Glomerular endothelial cell (primary cell): ENCODE measurements at places on chromosomes 7 and 10. TPM values are rescaled to one million over a fixed set of nuclear protein-coding genes. Genes with fewer than 3 reads are reported as not detected.

DNA sequence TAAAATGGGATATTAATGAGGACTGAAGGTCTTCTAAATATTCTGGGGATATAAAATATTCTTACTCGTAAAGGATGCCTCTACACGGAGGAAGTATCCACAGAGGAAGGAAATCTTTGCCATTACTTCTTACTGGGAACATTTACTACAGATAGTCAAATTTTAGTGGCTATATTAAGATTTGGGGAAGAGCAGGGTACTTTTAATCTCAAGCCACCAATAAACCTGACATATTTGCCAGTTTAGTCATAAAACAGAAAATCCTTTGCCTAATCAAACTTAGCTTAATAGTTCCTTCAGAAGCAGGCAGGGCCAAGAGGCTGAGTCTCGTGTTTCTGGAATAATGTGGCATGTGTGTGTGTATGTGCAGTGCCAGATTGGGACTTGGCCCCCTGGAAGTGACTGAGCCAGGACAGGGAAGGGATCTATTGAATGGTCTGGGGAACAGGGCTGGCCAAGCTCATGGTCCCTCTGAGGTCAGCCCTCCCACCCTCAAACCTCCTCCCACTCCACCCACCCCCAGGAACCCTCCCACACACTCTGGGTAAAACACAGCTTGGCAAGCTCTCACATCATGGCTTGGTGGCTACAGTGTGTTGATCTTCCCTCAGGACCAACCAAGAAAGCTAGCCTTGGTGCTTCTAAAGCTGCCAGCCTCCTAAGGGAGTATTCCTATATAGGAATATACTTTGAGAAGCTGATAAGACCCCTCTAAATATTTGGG, 1.6 kb upstream of the PIK3CG start:
- DNase-seq: no peak

DNA sequence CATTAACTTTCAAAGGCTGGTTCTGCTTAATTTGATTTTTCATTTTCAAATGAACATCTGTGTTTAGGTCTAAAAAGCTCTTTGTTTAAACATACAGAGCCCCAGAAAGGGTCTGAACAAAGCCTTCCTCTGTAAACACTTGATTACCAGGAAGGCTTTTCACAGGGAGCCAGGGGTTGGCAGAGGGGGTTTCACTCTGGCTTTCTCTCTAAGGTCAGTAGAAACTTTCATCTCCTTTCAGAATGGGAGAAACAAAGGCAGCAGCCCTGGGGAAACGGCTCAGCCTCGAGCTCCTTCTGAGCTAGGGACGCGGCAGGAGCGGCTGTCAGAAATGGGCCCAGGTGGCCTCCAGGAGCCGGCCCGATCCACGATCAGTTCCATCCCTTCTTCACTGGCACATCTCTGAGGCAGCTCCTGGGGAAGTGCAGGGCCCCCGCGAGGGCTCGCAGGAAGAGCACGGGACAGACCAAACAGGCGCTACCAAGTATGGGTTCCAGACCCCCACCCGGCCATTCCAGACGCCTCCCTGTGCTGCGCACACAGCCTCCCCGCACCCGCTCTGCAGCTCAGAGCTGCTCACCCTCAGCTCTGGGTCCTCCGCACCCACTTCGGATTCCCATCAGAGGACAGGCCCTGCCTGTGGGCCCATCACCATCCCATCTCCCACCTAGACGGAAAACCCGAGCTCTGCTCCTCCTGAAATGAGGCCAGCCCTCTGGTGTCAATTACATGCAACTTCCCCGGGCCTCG, 124.1 kb downstream of the MAD1L1 start:
- DNase-seq: no peak

GRCh38 chr10:86261470-86261869, 105.1 kb downstream of the GRID1 start:
- DNase-seq: no peak

DNA sequence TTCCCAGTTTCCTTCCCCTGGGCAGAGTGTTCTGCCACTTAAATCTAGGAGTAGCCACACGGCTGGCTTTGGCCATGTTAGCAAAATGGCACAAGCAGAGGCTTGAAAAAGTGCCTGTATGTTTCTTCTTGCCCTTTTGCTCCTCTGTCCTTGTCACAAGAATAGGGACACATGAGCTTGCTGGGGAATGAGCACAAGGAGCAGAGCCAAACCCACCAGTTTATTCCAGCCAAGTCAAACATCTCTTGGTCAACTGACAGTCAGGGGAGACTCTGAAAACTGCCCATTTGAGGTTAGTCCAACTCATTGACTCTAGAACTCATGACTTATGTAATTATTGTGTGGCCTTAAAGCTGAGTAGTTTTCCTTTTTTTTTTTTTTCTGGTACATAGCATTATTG, 739.7 kb upstream of the FZD8 start:
- DNase-seq: no peak

DNA sequence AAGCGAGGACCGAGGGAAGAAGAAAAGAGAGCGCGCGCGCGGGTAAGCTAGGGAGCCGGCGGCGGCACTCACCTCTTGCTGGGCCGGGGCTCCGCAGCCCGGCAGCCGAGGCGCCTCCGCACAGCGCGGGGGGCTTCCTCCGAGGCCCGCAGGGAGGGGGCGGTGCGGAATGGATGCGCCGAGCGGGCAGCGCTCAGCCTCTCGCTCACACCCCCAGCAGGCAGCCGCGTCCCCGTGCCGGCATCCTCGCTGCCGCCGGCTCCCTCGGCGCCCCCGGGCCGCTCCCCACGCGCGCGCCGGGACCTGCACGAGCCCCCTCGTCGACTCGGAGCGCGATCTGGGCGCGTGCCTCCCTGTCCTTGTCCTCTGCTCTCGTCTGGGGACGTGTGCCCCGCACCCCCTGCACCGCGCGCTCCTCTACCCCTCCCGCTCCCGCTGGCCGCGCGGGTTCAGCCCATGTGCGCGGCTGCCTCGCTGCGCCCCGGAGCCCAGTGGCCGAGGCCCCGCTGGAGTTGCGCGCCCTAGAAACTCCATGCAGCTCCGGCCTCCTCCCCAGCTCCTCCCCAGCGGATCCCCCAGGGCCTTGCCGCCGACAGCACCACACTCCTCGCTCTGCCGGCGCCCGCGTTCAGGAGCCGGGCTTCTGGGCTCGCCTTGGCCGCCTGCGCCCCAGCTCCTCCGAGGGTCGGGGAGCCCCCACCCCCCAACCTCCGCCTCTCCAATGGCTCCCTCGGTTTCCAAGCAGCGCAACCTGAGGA, 75.3 kb downstream of the CALN1 start:
- DNase-seq: no peak

GRCh38 chr7:24703296-24703695, 54.0 kb downstream of the GSDME start:
- DNase-seq: no peak

DNA sequence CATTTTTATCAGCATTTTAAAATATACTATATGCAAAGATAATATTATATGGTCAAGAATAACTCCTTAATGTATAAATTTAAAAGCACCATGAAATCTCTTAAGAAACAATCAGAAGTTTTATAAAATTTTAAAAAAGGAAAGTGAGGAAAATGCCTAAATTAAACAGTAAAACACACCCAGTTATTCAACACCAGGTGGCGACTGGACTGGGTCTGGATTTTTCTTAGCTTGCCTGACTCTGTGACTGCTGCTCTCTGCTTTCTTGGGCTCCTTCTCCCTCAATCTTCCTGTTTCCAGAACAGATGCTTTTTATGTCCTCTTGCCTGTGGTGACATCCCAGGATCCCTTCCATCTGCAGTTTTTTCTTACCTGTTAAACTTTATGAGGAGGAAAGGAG, 200.3 kb downstream of the BICC1 start:
- no peak for DNase-seq

- no peak for DNase-seq
These were observed 1134.4 kb downstream of the XPNPEP1 start for GRCh38 chr10:108788891-108789290.

GRCh38 chr10:103663236-103663635, 169.7 kb downstream of the NEURL1 start:
- no peak for DNase-seq

GRCh38 chr7:92788559-92789183, 47.7 kb downstream of the CDK6 start:
- no peak for DNase-seq

DNA sequence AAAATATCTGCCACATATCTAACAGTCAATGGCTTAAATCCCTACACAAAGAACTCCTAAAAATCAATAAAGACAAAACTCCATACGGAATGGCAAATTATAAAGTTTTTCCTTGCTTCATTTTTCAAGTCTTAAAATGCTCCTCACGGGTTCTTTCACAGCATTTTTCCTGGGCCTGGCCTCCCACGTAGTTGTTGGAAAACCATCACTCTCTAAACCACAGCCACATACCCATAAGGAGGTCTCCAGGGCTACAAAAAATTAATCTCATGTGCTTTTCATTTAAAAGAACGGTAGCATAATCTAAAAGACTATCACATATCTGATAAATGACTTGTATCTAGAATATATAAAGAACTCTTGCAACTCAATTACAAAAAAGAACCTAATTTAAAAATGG, 2.9 kb downstream of the COA1 start:
- no peak for DNase-seq

- DNase-seq: no peak
These were observed 294.4 kb upstream of the MYO3A start for GRCh38 chr10:25639646-25640045.

- no peak for DNase-seq
These were observed 171.0 kb upstream of the FOXP2 start for GRCh38 chr7:114243646-114244045.

- DNase-seq: no peak
These were observed 77.5 kb downstream of the LRRC4 start for GRCh38 chr7:127953423-127954356.

ENTPD1 gene
- total RNA-seq: 12.4 and 30.3 TPM in 2 replicates

ZNF425 gene
- total RNA-seq: 1.4 and 1.6 TPM in 2 replicates

SRI gene
- total RNA-seq: 139 and 149 TPM in 2 replicates

NT5C3A gene
- total RNA-seq: 11.1 and 18.8 TPM in 2 replicates

COL13A1 gene
- 20.1 and 38.7 TPM in 2 replicates for total RNA-seq

MYOZ1 gene
- not detected in 2 replicates for total RNA-seq
